ELR (cell line): ENCODE measurements at places on chromosomes 6 and 20.
A peak's percentile ranks its signal among the peaks of the same experiment; 100 is the strongest.

DNA sequence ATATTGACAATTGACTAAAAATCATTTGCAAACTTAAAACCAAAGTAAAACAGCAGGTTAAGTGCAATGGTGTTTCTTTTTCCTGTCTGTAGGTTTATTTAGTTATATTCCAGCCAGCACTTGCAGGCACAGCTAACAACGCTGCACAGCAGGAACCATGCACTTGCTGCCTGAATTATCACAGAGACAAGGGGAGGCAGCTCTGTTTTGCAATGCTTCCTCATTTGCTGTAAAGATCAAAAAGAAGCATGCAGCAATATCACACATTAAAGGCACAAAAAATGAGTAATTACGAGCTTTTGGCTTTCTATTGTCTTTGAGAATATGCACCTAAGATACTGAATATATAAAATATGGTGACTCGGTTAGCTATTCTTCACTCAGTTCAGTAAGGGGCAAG lies 241.9 kb downstream of the EPHA7 start:
- no peak for DNase-seq

- peak; percentile 58 for DNase-seq
These were observed 1.0 kb downstream of the AFDN start for GRCh38 chr6:167827583-167828324.

- DNase-seq, result no peak
These were observed 164.1 kb downstream of the SYNDIG1 start for GRCh38 chr20:24633521-24633920.

- no peak for DNase-seq
These were observed 16.6 kb upstream of the PRDM13 start for GRCh38 chr6:99589907-99590493.

DNA sequence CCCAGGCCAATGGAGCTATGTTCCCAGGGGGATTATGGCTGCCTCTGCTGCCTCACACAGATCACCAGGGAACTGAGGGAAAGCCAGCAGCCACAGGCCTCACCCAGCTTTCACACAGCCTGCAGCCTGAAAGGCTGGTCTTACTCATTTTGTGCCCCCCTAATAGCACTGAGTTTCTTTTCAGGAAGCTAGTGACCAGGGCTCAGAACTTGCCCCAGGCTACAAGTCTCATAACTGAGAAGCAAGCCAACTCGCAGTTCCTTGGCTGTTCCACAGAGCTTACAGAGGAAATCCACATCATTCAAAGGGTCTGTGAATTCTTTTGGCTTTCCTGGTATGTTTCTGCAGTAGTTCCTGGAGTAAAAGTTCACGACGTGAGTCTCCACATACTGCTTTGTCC lies 524.8 kb upstream of the GJE1 start:
- DNase-seq, result peak; percentile 32

- peak; percentile 44 for DNase-seq
These were observed 787 bp upstream of the CARMIL1 start for GRCh38 chr6:25278261-25278913.

DNA sequence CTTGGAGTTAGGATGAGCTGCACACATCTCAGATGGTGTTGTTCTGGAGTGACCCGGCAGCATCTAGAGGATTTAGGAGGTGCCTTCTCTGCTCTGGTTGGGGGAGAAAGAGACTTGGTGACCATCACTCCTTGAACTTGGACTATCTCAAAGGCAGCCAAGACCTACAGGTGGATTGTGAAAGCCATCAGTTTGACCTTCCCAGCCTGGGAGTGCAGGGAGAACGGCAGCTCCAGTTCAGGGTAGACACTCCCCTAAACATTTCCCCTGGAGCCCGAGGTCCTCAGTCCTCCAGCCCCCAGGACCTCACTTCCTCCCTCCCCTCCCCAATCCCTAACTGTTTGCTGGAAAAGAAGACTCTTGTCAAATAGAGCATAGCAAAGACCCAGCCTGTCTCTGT lies 128.7 kb upstream of the ARMC2 start:
- no peak for DNase-seq

- DNase-seq, result no peak
These were observed 56.4 kb upstream of the PHACTR2 start for GRCh38 chr6:143621159-143621873.

DNA sequence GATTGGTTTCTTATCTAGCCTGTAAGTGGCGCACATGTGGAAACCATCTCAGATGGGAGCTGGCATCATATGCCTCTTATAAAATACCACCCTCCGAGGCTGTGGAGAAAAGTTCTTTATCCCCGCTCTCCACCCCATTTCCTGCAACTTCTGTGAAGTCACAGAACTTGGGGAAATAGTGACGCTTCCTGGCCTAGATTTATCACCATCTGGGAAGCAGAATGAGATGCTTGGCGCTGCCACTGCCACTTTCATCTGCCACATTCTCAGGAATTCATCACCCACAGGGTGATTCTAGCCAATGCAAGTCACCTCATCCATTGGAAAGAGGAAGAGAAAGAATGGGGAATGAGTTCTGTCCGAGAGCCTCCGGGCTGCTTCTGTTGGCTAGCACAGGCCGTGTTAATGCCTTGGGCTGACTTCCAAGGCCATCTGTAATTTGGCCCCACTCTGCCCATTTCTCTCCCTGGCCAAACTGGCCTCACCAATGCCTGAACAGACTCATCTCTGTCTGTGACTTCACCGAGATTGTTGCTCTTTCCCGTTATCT lies 148.8 kb upstream of the SOX4 start:
- DNase-seq, result no peak

GRCh38 chr6:16582446-16583143 lies 178.7 kb downstream of the ATXN1 start:
- no peak for DNase-seq

GRCh38 chr20:62021793-62022385 lies 43.8 kb downstream of the TAF4 start:
- DNase-seq, result no peak

- DNase-seq, result no peak
These were observed 57.3 kb upstream of the SMIM29 start for GRCh38 chr6:34305982-34306708.

DNA sequence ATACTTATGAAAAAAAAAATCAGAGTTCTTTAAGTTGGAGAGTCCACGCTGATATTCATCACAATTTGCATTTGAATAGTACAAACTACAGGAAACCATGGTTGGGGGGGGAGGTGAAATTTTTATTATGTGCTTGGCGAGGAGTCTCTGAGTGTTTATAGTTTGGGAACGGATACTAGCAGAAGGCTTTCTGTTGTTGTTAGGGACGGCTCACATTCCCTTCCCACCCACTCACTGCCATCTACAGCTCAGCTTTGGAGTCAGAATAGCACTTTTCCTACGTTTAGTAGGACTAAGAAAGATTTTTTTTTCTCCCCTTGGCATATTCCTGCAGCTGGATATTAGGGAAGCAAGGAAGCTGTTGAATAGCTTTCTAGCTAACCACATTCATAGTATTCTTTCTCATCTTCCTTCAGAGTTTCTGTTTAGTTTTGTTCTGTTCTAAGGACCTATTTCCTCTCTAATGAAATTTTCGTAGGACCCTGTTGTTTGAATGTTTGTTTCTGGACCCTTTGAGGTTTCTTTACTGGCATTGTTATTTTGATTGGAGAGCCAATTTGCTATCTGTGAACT lies 235.1 kb upstream of the ZNF217 start:
- peak; percentile 97 for DNase-seq

GRCh38 chr20:25076731-25077609 lies 5.0 kb downstream of the VSX1 start:
- DNase-seq, result peak; percentile 29

DNA sequence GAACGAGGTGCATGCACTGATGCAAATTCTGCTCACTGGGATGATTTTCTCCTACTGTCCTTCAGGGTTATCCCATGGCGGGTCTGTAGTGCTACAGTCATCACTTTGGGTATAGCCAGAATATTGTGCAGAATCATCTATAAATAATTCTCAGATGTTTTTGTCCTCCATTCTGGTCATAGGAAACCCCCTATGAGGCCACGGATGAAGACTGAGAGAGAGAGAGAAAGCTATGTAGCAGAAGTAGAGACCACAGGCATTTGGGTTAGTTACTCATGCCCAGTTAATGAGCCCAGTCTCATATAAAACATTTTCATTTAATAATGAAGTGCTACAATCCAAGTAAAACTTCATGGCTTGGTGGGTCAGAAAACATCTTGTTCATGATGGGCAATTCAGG lies 145.1 kb upstream of the PLN start:
- no peak for DNase-seq

GRCh38 chr20:19056909-19057308 lies 155.5 kb upstream of the SLC24A3 start:
- DNase-seq, result no peak

- DNase-seq, result peak; percentile 30
These were observed 94.4 kb upstream of the FAM184A start for GRCh38 chr6:119172824-119173223.

DNA sequence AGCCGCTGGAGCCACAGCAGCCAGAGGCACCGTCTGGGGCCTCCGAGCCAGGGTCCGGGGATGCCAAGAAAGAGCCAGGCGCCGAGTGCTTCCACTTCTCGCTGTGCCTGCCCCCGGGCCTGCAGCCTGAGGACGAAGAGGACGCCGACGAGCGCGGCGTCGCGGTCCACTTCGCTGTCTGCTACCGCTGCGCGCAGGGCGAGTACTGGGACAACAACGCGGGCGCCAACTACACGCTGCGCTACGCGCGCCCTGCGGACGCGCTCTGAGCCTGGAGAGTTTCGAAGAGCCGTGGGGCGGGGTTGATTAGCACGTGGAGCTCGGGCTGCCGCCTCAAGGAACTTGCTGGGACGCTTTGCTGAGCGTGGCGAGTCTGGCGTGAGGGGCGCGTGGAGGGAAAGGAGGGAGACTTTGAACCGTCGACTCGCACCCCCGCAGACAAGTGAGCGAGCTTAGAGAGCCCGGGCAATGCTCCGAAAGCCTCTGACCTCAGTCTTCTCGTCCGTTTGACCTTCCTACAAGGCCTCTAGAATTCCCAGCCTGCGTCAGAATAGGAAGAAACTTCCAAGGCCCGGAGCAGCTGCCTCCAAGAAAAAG lies 1.3 kb downstream of the PPP1R3G start:
- DNase-seq, result no peak

GRCh38 chr6:156949376-156949775 lies 172.2 kb downstream of the ARID1B start:
- peak; percentile 87 for DNase-seq

- DNase-seq, result no peak
These were observed 9.8 kb upstream of the MAPK13 start for GRCh38 chr6:36120539-36120938.

DNA sequence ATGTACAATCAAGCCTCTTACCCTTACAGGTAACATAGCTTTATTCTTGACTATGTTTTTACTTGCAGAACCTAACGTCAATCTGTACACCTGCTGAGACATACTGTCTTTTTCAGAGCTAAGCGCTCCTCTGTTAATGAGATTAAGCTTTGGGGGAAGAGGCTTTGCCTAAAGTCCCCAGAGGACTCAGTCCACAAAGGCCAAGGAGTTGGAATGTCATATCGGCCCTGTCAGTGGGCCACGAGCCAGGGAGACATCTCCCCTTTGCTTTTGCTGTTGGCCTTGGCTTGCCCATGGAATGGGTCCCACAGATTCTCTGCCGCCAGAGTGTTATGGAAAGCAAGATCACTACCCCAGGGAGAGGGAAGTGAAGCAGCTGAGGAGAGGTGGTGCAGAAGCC lies 64.1 kb upstream of the SOX4 start:
- DNase-seq, result no peak

- DNase-seq, result no peak
These were observed 490.2 kb downstream of the EPM2A start for GRCh38 chr6:145245119-145245518.

DNA sequence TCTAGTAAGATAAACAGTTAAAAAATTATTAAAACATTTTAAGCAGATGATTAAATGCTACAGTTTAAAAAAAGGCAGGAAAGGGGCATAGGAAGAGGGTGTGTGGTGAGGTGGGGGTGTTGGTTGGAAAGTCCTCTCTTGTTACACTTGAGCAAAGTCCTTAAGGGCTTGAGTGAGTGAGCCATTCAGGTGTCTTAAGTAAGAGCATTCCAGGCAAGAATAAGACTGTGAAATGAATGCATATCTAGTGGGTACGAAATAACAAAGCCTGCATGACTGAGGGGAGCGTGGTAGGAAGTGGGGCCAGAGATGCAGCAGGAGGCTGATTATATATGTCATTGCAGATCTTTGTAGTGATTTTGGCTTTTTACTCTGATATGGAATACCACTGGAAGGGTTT lies 5.1 kb downstream of the CDKAL1 start:
- DNase-seq, result no peak

DNA sequence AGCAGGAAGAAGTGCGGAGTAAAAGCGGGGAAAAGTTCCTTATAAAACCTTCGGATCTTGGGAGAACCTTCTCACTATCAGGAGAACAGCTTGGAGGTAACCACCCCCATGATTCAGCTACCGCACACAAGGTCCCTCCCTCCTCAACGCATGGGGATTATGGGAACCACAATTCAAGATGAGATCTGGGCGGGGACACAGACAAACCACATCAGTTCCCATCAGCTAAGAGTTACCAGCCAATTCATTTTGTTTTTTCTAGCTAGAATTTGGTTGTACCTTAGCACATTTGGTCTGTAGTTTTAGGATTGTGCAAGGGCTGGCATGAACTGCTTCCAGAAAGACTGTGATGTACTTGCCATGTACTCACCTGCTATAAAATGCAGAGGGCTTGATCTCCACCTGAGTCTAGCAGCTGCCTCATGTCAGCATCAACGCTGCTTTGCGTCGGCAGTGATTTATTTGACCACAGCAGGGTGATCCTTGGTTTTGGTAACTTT lies 94.7 kb upstream of the SLC2A12 start:
- DNase-seq, result no peak

GRCh38 chr20:22052025-22052650 lies 346.7 kb downstream of the PAX1 start:
- no peak for DNase-seq

DNA sequence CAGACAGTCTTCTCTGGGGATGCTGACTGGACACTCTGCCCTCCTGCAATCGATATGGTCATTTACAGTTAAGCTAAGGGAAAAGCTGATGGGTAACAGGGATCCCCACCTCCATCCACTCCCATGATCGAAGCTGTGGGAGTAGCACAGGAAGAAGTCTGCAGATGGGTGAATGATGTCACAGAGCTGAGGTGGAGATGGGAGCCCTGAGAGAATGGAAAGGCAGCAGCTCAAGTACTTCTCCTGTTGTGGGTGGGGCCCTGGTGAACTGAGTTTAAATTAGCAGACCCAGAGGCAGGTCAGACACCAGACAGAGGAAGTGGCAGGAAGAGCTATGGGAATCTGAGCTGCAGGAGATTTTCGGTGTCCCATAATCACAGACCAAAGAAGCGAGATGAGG lies 29.0 kb downstream of the HDGFL1 start:
- no peak for DNase-seq

- no peak for DNase-seq
These were observed 98.1 kb downstream of the DNAH8 start for GRCh38 chr6:38813041-38813823.
